G401 (cell line): ENCODE measurements at places on chromosomes 1 and 21. TPM values are rescaled to one million over a fixed set of nuclear protein-coding genes. Genes with fewer than 3 reads are reported as not detected.

Gene FMO2
- total RNA-seq = 0.14 and 0.25 TPM in 2 replicates

Gene ERG
- not detected in 2 replicates for total RNA-seq

Gene PEX11B
- total RNA-seq = 18.2 and 31.9 TPM in 2 replicates

Gene IGSF8
- total RNA-seq = 11.7 and 15.4 TPM in 2 replicates

Gene TDRD5
- total RNA-seq = not detected in 2 replicates

Gene VASH2
- total RNA-seq = 0.68 and 1.1 TPM in 2 replicates

Gene FCMR
- not detected in 2 replicates for total RNA-seq

Gene CFAP45
- not detected in 2 replicates for total RNA-seq

Gene OR2T2
- total RNA-seq = not detected in 2 replicates

Gene PTPRC
- not detected in 2 replicates for total RNA-seq

Gene C1orf210
- total RNA-seq = not detected in 2 replicates

Gene GPX7
- not detected in 2 replicates for total RNA-seq

Gene OR4F29
- 0.31 TPM in 1 of 2 replicates, not detected in the other for total RNA-seq

Gene GJC2
- 0.74 and 1.2 TPM in 2 replicates for total RNA-seq

Gene MANEAL
- total RNA-seq = 22.0 and 31.3 TPM in 2 replicates

Gene FGR
- total RNA-seq = not detected in 2 replicates

Gene IFI44L
- total RNA-seq = not detected in 2 replicates

Gene TXNIP
- total RNA-seq = 1.8 and 4.7 TPM in 2 replicates

Gene NRIP1
- total RNA-seq = 33.5 and 56.4 TPM in 2 replicates

Gene TMEM240
- total RNA-seq = 1.1 TPM in 1 of 2 replicates, not detected in the other

Gene OR6K3
- not detected in 2 replicates for total RNA-seq

Gene CTTNBP2NL
- 13.2 and 14.8 TPM in 2 replicates for total RNA-seq

Gene TTC34
- total RNA-seq = 0.17 TPM in 1 of 2 replicates, not detected in the other

Gene SH3D21
- 1.9 and 4.1 TPM in 2 replicates for total RNA-seq

Gene HFM1
- 1.1 and 8.3 TPM in 2 replicates for total RNA-seq

Gene THRAP3
- total RNA-seq = 83.5 and 115 TPM in 2 replicates

Gene H3-3A
- total RNA-seq = 250 and 310 TPM in 2 replicates

Gene OLIG2
- not detected in 2 replicates for total RNA-seq

Gene RNU1-4
- not detected in 2 replicates for total RNA-seq

Gene GPATCH2
- 8.2 and 12.7 TPM in 2 replicates for total RNA-seq

Gene AMY1C
- total RNA-seq = not detected in 2 replicates

Gene TEDDM1
- total RNA-seq = not detected in 2 replicates

Gene RGS13
- total RNA-seq = not detected in 2 replicates

Gene ASPM
- total RNA-seq = 15.7 and 30.0 TPM in 2 replicates

Gene TCHH
- total RNA-seq = not detected in 2 replicates

Gene LCK
- not detected in 2 replicates for total RNA-seq

Gene CDK18
- total RNA-seq = 4.0 and 6.6 TPM in 2 replicates

Gene HS2ST1
- total RNA-seq = 16.9 and 29.9 TPM in 2 replicates

Gene KPRP
- not detected in 2 replicates for total RNA-seq

Gene KIF17
- total RNA-seq = 0.43 and 1.4 TPM in 2 replicates

Gene CD101
- total RNA-seq = 0.55 and 1.2 TPM in 2 replicates

Gene C1orf87
- total RNA-seq = not detected in 2 replicates

Gene CELA3B
- not detected in 2 replicates for total RNA-seq

Gene CYP4A11
- not detected in 2 replicates for total RNA-seq

Gene KLHDC9
- 6.3 and 7.1 TPM in 2 replicates for total RNA-seq

Gene OR2W3
- total RNA-seq = not detected in 2 replicates

Gene HHIPL2
- total RNA-seq = 0.31 TPM in 1 of 2 replicates, not detected in the other

Gene OR2T33
- total RNA-seq = not detected in 2 replicates

Gene TFF3
- not detected in 2 replicates for total RNA-seq

Gene ERICH3
- not detected in 2 replicates for total RNA-seq

Gene RHD
- not detected in 2 replicates for total RNA-seq

Gene TRIM46
- 0.14 and 0.37 TPM in 2 replicates for total RNA-seq

Gene NENF
- 58.2 and 135 TPM in 2 replicates for total RNA-seq

Gene EFNA3
- 3.3 and 5.1 TPM in 2 replicates for total RNA-seq

Gene HSD11B1
- total RNA-seq = not detected in 2 replicates
